T follicular helper cell (primary cell): ENCODE measurements at places on chromosomes 11 and 22.

- no peak for DNase-seq
These were observed 2925.9 kb upstream of the OR11H1 start for GRCh38 chr22:12601870-12602779.

GRCh38 chr11:128235958-128236357 lies 351.4 kb downstream of the ETS1 start:
- DNase-seq = no peak

GRCh38 chr11:105183987-105184386 lies 44.4 kb upstream of the CARD18 start:
- no peak for DNase-seq

DNA sequence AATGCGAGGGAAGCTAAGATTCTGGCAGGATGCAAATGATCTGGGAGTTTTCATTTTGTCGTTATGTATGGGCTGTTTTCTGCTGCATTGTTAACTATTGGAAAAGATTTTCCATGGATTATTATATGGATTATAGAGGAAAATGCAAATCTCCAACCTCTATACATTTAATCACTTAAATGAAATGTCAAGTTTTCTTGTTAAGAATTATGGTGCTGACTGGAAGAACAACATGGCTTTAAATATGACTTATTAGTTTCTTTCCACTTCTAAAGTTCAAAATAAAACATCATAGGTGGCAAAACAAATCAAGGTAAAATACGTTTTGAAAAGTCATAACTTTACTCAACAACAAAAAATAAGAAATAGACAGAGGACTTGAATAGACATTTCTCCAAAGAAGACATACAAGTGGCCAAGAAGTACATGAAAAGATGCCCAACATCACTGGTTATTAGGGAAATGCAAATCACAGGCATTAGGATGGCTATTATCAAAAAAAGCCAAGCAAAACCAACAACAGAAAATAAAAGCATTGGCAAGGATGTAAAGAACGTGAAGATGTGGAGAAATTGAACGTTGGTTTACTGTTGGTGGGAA lies 56.2 kb upstream of the CLDN5 start:
- no peak for DNase-seq

GRCh38 chr11:99565333-99565732 lies 544.6 kb downstream of the CNTN5 start:
- DNase-seq = no peak

- DNase-seq = no peak
These were observed 9.8 kb downstream of the PDHX start for GRCh38 chr11:34926101-34926830.

GRCh38 chr11:3808861-3809623 lies 682 bp downstream of the PGAP2 start:
- no peak for DNase-seq
